ENCODE measurements at places on chromosomes 6 and 20.

- DNase-seq = no peak
Measured at GRCh38 chr6:52077180-52077884, 10.1 kb downstream of the PKHD1 start.

GRCh38 chr6:153023977-153024708 lies 21.6 kb upstream of the MTRF1L start:
- peak; percentile 54 for DNase-seq

GRCh38 chr20:45429618-45430017 lies 13.7 kb downstream of the PIGT start:
- no peak for DNase-seq

DNA sequence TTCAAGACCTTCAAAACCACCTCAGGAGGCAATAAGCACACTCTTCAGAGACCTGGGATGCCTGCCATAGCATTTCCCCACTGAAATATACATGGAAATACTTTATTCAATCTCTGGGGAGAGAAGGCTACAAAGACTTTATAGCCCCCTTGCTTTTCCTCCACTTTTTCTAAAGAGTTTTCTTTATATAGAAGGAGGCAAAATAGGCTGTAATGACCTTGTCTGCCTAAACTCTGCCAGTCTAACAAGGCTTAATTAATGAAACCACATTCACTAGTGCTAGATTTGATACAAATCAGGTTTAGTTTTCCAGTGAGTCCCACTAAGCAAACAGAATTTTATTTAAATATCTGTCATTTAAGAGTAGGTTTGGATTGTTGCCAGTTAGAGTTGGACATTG lies 114.9 kb downstream of the ADGRG6 start:
- DNase-seq = no peak

DNA sequence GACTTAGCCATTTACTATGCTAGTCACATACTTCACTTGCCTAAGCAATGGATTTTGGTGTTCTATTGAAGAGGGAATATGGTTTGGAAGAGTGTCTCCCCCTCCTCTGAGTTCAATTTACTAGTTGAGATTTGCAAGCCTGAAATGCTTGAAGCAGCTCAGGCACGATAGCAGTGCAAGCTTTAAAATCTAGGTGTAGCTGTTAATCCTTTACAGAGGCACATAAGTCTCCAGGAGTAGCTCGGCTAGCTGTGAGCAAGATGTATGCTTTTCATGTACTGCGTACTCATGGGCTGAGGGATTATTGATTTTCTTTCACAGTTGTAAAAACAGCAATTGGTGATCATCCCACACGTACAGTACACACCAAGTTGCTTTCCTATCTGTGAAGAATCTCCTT lies 726 bp downstream of the FLRT3 start:
- DNase-seq = no peak

- DNase-seq = no peak
Measured at GRCh38 chr20:13105039-13105438, 96.3 kb downstream of the SPTLC3 start.

DNA sequence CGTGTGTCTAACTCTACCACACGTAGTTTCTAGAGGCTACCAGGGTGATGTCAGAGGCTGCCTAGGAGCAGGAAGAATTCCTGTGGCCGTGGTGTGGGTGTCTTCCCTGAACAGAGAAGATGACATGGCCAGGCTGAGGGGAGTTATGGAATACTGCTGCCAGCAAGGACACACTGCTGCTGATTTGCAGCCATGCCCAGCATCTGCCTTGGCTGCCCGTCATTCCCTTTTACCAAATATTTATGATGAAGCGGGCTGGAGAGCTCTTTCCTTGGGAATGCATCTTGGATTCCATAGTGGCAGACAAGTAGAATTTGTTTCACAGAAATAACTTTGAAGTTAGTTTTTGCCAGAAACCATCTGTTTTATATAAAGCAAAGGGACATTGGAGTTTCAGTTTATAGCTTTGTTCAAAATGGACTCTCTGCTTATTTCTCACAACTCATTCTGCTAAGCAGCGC lies 80.8 kb upstream of the VSTM2L start:
- peak; percentile 93 for DNase-seq

DNA sequence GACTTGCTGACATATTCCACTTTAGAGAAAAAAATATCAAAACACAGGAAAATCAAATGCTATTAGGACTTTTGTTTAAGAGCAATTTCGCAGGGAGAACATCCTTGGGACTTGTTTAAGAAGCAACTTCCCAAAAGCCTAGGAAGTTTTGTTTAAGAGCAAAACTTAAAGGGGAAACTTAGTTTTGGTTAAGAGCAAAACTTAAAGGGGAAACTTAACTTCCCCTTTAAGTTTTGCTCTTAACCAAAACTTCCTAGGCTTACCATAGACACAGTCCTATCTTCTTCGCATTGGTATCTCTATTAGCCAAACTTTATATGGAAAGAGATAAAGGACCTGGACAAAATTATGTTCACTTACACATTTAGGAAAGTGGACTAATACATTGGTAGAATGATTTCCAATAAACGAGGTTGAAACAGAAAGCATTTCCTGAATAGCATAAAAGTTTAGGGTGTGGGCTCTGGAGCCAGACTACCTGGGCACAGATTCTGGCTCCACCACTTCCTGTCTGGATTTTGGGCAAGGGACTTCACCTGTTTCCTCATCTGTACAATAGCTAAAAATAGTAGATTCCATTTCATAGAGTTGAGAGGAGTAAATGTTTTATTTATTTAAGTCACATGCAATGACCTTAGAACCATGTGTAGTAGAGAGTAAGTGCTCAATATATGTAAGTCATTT lies 15.7 kb downstream of the PAQR8 start:
- no peak for DNase-seq

- no peak for DNase-seq
Measured at GRCh38 chr20:54017846-54018245, 52.5 kb downstream of the BCAS1 start.

- DNase-seq = no peak
Measured at GRCh38 chr6:25253351-25253750, 25.8 kb upstream of the CARMIL1 start.

GRCh38 chr20:32626859-32627636 lies 41.9 kb upstream of the NOL4L start:
- peak; percentile 40 for DNase-seq

DNA sequence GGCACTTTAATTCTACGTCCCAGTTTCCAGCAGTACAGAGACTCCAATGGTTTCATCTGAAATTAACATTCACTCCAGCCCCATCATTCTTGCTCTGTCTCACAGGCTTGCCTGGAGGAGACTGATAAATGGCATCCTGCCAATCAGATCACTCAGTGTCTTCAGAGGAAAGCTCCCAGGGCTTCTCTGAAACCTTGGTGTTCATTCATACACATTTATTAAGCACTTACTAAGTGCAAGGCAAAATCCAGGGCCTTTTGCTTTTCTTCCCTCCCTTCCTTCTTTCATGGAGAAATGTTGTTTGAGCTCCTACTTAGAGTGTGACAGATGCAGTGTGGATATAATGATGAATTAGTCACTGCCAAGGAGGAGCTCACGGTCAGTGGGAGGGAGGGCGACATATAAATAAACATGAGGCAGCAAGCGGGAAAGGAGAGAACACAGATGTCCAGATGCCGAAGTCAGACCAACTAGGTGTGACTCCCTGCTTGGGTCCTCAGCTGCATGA lies 106.7 kb upstream of the DTNBP1 start:
- DNase-seq = no peak

DNA sequence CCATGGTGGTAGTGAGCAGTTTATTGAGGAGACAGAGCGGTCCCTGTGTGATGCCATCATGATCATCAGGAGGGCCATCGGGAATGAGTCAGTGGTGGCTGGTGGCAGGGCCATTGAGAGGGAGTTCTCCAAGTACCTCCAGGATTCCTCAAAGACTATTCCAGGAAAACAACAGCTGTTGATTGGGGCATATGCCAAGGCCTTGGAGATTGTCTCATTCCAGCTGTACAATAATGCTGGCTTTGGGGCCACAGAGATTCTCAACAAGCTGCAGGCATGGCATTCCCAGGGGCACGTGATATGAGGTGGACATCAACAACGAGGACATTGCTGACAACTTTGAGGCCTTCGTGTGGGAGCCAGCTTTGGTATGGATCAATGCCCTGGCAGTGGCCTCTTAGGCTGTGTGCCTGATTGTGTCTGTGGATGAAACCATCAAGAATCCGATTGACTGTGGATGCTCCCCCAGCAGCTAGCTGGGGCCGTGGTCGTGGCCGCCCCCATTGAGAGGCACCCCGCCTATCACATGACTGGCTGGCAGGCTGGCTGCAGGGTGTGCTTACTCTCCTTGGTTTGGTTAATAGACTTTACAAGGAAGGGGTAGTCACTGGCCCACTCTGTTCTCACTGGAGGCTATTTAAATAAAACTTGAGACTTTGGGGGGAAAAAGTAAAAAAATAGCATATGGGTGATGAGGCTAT lies 16.7 kb downstream of the RAET1E start:
- DNase-seq = no peak

- no peak for DNase-seq
Measured at GRCh38 chr6:130932438-130932837, 105.2 kb downstream of the SMLR1 start.

DNA sequence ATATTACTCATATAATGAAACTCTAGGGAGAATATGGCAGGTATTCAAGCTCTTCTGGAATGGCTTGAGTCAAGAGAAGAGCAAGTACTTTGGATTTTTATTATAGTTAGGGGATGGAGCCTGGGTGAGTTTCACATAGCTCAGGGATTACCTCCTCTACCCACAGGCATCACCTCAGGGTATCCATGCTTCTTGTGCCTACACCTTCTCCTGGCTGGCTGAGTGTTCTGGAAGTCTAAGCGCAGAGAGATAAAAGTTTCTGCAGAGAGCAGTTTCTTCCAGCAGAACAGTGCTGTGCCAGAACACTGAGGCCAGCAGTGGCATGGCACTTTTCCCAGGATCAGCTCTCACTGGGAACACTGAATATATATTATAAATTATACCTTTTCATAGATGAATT lies 199.7 kb upstream of the KCNQ5 start:
- no peak for DNase-seq

- DNase-seq = no peak
Measured at GRCh38 chr6:167564416-167565250, 239.7 kb downstream of the TTLL2 start.

DNA sequence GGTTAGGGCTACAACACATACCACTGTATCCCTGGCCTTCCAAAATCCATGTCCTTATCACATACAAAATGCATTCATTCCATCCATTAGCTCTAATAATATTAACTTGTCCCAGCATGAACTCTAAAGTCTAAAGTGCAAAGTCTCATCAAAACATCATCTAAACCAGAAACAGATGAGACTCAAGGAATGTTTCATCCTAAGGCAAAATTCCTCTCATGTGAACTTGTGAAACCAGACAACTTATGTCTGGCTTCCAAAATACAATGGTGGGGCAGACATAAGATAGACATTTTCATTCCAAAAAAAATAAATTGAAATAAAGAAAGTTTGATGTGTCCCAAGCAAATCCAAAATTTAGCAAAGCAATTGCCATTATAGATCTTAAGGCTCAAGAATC lies 257.4 kb downstream of the HTR1B start:
- no peak for DNase-seq

- DNase-seq = no peak
Measured at GRCh38 chr6:107555449-107555848, 65.5 kb downstream of the SOBP start.

DNA sequence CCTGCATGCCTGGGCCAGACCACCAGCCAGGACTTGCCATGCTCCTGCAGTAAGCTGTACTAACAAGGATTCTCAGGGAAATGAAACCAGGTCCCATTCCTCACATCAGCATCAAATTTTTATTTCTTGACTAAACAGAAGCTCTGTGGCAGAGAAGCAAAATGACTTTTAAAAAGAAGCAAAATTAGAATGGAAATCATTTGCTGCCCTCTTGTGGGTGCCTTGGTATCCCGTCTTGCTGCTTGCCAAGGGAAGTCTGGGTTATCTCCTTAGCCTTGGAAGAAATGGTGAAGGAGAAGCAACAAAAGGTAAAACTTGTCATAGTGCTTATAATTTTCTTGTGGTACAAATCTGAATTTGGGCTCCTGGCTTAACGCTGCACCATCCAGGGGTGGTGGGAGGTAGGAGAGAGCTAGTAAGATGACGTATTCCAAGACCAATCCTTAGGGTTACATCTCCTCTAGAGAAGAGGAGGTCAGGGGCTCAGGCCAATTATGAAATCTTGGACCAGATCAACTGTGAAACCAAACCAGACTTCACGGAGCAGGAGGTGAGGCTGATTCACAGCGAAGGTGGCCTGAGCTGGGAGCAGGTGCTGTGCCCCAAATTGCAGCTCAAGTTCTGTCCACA lies 107.5 kb downstream of the FAXC start:
- DNase-seq = peak; percentile 35

- DNase-seq = no peak
Measured at GRCh38 chr6:64505312-64505711, 869.7 kb downstream of the PHF3 start.

- no peak for DNase-seq
Measured at GRCh38 chr6:36897609-36898008, 11.9 kb downstream of the C6orf89 start.

- DNase-seq = no peak
Measured at GRCh38 chr6:41637194-41638001, 870 bp upstream of the MDFI start.

- peak; percentile 66 for DNase-seq
Measured at GRCh38 chr6:83417880-83418663, 12.8 kb downstream of the ME1 start.

GRCh38 chr6:154363821-154364220 lies 7.2 kb upstream of the IPCEF1 start:
- no peak for DNase-seq

GRCh38 chr6:36765594-36766398 lies 68.2 kb downstream of the RAB44 start:
- peak; percentile 93 for DNase-seq

DNA sequence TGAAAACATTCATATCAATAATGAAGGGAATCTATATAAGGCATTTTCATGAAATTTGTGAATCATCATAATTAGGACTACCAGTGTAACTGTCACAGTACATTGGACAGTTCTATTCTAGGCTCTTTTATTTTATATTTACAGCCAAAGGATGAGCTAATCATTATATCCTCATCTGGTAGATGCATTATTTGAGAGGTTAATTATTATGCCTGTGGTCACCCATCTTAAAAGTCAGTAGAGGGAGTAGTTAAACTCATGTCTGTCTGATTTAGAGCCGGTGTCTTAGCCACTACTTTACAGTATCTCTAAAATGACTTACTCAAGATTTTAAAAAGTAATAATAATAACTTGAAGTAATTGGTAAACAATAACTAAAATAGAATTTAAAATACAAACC lies 899.3 kb upstream of the MAP3K7 start:
- no peak for DNase-seq

GRCh38 chr20:41782730-41783406 lies 164.7 kb upstream of the CHD6 start:
- DNase-seq = no peak

Data from AG20443 (cell line).